ENCODE measurements at places on chromosomes 5 and 9.

- DNase-seq = no peak
These were observed 357.8 kb downstream of the NFIB start for GRCh38 chr9:13956107-13956506.

DNA sequence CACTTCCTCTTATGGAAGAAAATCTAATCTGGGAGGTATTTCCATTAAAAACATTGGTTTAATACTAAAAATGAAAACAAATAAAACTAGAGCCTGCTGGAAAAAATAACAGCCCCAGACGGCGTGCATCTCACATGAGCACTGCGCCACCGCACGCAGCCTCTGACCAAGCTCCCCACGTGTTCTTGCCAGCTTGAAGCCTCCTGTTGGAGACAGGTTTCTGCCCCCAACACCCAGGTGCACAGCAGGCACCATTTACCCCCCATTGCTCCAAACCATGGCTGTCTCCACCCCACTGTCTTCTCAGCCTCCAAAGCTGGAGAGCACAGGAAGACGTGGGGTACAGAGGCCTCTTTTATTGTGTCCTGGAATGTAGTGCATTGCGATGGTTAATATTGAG lies 10.7 kb upstream of the COL5A1 start:
- DNase-seq = no peak

DNA sequence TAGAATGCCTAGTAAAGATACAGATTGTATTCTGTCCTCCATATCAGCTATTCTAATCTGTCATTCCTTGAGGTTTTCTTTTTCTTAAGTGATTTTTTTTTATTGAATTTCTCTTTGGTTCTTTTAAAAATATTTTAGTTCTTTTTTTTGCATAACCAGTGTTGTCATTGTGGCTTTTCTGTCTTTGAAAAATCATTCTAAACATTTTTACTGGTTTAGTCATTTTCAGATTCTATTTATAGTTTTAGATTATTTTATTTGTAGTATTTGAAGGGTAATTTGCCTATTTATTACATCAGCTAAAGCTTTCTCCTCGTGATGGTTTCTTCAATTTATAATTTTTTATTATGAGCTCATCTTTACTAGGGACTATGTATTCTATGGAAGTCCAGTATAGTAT lies 78.1 kb downstream of the NDUFAF2 start:
- DNase-seq = no peak

- no peak for DNase-seq
These were observed 325.2 kb upstream of the RPS23 start for GRCh38 chr5:82603033-82603987.

DNA sequence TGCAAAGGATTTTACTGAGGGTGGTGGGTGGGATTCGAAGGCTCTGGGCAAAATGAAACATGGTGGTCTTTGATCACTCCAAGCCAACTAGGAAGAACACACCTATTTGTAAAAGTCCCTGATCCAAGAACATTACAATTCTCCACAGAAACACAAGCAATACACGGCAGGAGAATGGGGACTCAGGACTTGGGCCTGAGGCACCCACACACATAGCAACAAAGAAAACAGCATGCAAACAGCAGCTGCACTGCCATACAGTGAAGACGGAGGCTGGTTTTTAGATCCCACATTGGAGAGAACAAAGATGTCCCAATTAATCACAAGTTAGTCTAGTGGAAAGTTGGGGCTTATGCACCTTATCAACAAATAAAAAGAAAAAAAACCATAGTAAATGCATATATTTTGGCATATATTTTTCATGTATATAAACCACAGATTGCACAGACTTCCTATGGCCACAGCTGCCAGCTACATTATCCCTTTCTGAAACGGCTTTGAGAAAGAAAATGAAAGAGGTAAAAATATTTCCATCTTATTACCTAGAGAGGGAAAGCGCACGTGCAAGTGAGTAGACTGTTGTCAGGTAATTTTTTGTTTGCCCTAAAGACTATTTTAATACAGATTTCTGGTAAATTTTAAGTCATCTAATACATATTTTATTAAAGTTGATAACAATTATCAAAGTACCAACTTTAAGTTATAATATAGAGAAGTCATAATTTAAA lies 410.9 kb downstream of the BNC2 start:
- DNase-seq = no peak

GRCh38 chr5:140556438-140556837 lies 835 bp downstream of the SRA1 start:
- DNase-seq = no peak
